ENCODE measurements at places on chromosomes 11 and 22.

DNA sequence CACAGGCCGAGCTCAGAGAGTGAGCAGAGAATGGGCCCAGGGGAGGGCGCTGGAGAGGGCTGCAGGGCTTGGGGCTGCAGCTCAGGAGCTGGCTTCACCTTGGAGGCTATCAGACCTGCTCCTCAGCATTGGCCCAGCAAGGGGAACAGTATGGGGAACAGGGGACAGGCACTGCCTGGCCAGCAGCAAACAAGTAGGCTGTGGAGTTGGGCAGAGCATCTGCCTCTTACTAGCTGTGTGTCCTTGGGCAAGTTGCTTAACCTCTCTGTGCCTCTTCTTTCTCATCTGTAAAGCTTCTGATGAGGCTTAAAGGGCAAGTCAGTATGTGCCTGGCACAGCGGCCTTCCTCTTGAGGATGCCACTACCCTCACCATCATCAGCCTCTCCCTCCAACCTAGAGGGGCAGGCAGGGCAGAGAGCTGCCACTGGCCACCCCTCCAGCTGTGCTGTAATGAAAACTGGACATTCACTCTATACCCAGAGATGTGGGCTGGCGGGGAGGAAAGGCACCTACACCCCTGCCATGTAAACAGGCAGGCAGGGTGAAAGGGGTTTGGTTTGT lies 7.5 kb upstream of the CDKN1C start:
- DNase-seq, result peak; percentile 53

DNA sequence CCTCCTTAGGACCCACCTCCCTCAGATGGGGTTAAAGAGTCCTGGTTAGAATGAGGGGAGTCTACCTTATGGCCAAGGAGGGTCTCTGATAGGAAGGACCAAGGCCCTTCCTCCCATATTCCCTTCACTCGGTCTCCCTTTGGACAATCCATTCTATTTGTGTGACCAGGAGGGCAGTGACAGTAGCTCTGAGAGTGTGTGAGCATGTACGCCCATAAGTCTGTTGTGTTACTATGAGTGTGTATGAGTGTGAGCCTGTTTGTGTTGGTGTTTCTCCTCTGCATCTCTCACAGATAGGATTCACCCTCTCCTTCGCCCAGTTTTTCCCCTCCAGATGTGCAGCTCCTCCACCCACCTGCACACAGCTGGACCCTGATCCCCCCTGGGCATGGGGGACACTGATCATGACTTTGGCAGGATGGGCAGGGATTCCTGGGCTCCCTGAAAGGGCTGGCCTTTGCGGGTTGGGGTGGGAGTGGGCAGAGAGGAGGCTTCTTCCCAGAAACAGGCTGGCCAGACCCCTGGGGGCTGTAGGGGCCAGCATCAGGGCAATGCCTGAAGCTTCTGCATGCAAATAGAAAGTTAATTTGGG lies 14.5 kb downstream of the PHLDB1 start:
- DNase-seq, result no peak

DNA sequence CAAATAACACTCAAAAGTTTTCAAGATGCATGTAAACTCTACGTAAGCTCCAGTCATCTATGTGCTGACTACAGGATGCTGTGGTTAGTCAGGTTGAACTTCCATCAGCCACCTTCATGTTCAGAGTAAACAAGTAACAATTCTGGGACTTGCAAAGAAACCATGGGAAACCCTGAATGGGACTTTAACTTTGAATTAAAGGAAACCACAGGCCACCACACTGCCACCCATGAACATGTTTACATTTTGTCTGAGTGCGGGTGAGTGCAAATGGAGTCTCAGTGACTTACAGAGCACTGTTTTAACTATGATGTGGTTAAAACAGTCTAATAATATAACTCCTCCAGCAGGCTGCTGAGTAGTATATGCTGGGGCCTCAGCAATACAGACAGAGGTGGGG lies 12.9 kb upstream of the SYTL2 start:
- DNase-seq, result peak; percentile 49

- peak; percentile 24 for DNase-seq
Measured at GRCh38 chr22:23251445-23252093, 71.3 kb downstream of the BCR start.

DNA sequence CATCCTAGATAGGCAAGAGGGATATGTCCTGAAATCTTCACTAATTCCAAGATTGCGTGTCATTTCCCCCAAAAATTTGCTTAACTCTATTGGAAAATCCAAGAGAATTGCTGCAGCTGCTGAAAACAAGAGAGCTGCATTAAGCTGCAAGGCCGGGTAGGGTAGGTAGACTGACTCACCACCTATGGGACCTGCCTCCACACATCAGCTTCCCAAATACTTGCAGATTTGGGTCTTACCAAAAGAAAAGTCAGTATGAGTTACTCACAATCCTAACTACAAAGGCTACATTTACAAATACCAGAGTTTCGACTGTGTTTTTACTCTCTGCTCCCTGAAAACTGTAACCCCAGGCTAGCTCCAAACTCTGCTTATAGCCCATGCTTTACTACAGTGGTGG lies 142.5 kb upstream of the TEAD1 start:
- DNase-seq, result no peak

DNA sequence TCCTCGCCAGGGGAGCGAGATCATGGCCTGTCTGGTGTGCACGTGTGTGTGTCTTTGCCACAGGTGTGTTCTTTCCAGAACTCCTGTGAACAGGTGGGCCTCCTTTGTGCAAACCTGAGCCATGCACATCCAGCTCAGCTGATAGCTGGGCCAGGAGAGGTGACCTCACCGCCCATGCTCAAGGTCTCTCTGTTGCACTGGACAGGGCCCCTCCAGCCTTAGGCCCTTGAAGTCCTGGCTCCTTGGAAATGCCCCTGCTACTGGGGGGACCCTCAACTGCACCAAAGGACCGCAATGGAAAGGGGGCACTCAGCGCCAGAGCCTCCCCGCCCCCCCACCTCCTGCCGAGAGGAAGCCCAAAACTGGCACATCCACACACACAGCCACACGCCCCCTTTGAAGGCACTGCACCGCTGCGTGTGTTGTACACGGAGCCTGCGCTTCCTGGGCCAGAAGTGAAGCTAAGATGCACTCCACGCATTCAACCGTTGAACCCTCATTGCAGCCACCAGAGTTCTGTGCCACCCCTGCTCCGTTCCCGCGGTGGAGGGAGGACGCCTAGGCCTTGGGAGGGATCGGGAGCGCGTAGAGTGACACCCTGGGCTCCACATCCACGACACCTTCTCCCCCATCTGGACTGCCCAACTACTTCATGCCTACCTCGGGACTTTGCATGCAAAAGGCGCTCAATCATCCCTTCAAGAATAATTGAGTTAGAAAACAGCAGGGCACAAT lies 16.4 kb upstream of the IL2RB start:
- DNase-seq, result no peak

DNA sequence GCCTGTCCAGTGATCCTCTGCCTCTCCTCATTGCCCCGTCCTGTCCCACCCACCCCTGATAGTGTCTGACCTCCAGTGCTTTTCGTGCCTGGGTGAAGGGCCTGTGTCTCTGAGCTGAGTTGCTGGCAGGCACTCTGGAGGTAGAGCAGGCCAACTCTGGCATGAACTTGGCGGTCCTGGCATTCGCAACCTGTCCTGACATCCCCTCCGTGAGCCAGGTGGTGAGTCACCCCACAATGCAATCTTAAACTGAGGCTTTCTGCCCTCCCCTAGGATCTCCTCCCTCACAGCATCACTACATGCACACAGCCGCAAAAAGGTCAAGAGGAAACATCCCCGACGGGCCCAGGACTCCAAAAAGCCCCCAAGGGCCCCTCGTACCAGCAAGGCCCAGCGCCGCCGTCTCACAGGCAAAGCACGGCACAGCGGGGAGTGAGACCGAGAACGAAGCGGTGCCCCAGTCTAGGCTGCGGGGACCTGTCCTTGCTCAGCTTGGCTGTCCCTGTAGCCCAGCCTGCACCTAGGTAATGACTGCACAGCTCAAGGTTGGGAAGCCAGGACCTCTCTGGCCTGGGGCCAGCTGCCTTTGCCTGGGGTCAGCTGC lies 4.9 kb downstream of the NOL12 start:
- DNase-seq, result no peak
